ENCODE measurements at places on chromosomes 6 and 20.

DNA sequence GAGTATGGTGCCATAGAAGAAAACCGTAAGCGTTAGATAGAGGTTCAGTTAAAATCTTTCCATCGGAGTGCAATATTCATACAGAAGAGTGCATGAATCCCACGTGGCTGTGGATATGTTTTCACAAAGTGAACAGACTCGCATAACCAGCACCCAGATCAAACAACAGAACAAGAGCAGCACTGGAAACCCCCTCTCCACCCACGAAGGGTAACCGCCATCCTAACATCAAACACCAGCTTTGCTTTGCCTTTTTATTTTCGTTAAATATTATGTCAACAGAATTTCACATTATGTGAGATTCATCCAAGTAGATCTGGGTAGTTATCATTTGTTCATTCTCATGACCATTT is 4.7 kb downstream of the GTSF1L start:
- DNase-seq, result no peak

- no peak for DNase-seq
Measured at GRCh38 chr6:84052204-84052882, 18.8 kb downstream of the MRAP2 start.

DNA sequence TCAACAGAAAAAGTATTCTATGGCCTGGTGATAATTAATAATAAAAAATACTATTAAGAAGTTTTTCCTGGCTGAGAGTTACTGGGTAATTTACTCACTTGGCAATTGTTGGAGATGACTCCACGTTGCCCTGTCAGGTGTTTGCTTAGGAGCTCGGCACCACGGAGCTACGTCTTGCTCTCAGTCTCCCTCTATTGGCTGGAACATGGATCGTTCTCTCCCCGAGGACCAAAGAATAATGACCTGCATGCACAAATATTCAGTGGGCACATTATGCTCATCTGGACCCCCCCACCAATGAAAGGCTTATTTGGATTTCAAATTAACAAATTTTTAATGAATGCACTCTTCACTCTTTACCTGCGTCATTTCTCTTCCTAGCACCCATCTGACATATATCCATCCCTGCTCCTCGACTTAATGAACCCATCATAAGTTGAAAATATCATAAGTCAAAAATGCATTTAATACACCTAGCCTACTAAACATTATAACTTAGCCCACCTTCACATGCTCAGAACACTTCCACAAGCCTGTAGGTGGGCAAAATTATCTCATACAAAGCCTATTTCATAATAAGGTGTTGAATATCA is 71.0 kb upstream of the CD83 start:
- peak; percentile 66 for DNase-seq

DNA sequence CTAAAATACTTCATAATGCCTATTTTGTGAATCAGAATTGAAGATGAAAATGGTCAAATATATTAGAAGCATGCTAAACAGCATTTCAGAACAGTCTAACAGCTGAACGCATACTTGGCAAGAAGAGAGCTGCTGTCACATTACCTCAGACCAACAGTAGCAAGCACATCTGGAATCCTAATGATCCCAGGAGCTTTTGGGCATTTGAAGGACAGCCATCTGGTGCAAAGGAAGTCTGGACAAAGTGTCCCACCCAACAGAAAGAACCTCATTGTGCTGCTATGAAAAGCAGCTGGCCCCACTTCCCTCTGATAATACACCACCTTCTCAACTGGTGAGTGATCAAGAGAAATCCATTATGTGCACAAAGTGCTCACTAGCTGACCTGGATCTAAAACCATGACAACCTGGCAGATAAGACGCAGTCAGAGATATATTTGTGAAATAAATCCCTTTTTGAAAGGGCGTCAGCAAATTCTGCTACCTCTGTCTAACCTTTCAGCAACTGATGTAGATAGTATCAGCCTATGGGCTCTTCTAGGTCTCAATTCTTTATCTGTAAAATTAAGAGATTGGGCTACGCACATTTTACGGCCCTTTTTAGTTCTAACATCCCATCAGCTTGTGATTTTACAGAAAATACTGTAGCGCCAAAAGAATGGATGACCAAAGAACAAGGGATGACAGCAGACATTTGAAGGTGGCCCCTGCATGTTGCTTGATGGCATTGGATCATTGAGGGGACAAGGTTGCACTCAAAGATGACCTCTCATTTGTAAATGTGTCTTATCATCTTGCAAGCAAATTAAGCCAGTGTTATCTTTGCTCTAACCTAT is 78.7 kb downstream of the SGK1 start:
- no peak for DNase-seq

GRCh38 chr20:14259689-14260088 is 77.7 kb downstream of the FLRT3 start:
- DNase-seq, result no peak

DNA sequence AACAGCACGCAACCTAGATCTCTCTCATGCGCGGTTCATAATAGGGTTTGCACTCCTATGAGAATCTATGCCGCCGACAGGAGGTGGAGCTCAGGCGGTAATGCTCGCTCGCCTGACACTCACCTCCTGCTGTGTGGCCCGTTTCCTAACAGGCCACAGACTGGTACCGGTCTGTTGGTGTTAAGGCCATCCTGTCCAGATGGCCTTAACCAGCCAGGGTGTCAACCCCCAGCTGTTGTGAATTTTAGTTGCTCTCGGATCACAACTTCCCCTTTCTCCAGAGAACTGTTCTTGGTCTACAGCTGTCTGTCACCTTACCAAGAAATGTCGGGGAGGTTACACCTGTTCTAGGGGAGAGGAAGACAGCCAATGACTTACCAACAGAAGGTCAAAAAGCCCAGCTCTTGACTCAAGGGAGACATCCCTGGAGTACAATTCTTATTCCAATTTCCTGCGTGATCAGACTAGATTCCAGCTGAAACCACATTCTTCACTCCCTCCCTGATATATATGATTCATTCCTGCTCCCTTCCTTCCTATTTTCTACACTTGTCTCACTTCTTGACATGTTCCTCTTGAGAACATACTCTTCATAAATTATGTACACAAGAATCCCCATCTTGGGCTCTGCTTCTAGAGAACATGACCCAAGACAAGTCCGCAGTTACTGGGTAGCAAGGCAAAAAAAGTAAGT is 23.1 kb upstream of the DNAAF9 start:
- peak; percentile 63 for DNase-seq

DNA sequence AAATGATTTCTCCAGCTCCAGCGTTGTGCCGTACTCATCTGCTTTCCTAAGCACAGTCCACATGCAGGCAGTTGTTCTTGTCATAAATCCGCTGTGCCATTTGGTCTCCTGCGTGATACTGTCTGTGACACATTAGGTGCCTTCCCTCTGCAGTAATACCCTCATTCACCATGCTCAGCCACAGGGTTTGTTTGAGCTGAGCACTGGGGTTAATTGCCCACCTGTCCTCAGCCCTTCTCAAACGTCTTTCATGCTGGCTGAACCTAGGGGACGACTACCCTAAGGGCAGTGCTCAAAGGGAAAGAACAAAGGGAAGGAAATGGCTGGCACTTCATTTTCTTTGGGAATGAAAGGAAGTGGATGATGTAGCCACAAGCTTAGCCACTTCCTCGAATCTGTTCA is 64.2 kb upstream of the MYLIP start:
- DNase-seq, result no peak

GRCh38 chr6:46626228-46626909 is 26.2 kb downstream of the CYP39A1 start:
- peak; percentile 25 for DNase-seq

- no peak for DNase-seq
Measured at GRCh38 chr20:60581606-60582115, 623.4 kb downstream of the CDH26 start.

GRCh38 chr6:44270526-44271405 is 516 bp downstream of the TMEM151B start:
- DNase-seq, result no peak

DNA sequence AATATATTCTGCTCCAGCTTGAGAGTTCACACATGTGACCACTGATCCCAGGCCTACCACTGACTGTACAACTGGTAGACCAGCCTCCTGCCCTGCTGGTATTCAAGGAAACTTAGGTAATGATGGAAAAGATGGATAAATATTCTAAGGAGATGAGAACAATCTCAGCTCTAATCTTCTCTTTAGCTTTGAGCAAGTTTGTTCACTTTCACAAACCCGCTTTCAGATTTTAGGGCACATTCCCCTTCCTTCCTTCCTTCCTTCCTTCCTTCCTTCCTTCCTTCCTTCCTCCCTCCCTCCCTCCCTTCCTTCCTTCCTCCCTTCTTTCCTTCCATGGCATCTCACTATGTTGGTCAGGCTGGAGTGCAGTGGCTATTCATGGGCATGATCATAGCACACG is 88.2 kb upstream of the PHACTR1 start:
- DNase-seq, result no peak

- no peak for DNase-seq
Measured at GRCh38 chr6:135994857-135995544, 143.5 kb downstream of the PDE7B start.

DNA sequence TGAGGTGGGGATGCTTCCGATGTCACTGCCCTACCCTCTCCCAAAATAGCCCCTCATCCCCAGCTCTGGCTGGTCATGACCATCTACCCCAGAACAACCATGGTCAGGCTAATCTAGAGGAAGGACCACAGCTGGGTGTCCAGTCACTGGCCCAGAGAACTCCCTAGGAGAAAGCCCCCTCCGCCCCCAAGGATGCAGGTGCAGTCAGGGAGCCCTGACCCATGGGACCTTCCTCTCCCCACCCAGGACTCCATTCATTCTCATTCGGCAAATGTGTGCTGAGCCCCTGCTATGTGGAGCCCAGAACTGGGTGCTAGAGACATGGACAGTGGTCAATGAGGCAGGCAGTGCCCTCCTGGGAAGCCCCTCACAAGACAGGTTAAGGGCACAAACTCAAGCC is 60.5 kb downstream of the JPH2 start:
- no peak for DNase-seq

DNA sequence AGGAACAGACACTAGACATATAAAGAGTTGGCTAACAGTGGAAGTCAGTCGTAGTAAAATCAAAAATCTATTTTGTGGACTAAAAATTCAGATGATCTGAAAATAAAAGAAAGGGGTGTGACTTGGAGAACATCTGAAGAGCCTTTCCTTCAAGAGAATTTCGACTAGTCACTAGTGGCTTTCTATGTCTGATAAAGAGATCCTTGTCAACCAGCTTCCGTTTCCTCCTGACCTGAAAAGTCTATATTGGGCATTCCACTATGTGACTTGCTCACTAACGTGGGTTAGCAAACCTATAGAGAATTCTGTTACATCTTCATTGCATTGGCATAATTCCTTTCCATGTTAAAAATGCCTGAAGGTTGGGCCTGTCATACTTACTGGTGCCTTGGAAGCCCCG is 25.9 kb downstream of the TRAF3IP2 start:
- DNase-seq, result no peak

- DNase-seq, result no peak
Measured at GRCh38 chr6:141846639-141847038, 286.1 kb upstream of the GJE1 start.

GRCh38 chr6:109240370-109241084 is 141.7 kb downstream of the CD164 start:
- DNase-seq, result no peak

GRCh38 chr20:48995589-48995988 is 50.5 kb upstream of the CSE1L start:
- DNase-seq, result no peak

- DNase-seq, result no peak
Measured at GRCh38 chr20:51093240-51093763, 70.4 kb upstream of the KCNG1 start.

- DNase-seq, result no peak
Measured at GRCh38 chr20:20712004-20712473, 405 bp downstream of the RALGAPA2 start.

- DNase-seq, result no peak
Measured at GRCh38 chr20:10329387-10330005, 104.5 kb downstream of the MKKS start.

- DNase-seq, result no peak
Measured at GRCh38 chr6:37960139-37960935, 140.8 kb downstream of the ZFAND3 start.

GRCh38 chr6:100493206-100493888 is 28.6 kb upstream of the SIM1 start:
- DNase-seq, result no peak

DNA sequence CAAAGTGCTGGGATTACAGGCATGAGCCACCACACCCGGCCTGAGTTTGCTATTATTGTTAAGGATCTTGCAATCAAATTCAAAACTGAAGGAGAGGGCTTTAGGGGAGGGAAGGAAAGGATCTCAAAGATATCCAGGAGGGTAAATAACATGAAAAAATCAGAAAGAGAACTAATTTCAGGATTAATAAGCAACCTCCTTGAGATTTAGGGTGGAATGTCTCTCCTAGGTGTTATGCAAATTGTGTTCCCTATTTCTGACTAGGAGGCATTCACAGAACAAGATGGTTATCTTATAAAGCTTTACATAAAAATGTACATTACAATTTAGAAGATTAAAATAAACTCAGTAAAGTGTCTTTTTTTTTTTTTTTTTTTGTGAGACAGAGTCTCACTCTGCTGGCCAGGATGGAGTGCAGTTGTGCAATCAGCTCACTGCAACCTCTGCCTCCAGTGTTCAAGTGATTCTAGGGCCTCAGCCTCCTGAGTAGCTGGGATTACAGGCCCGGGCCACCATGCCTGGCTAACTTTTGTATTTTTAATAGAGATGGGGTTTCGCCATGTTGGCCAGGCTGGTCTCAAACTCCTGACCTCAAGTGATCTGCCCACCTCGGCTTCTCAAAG is 92.0 kb upstream of the BEND3 start:
- no peak for DNase-seq

DNA sequence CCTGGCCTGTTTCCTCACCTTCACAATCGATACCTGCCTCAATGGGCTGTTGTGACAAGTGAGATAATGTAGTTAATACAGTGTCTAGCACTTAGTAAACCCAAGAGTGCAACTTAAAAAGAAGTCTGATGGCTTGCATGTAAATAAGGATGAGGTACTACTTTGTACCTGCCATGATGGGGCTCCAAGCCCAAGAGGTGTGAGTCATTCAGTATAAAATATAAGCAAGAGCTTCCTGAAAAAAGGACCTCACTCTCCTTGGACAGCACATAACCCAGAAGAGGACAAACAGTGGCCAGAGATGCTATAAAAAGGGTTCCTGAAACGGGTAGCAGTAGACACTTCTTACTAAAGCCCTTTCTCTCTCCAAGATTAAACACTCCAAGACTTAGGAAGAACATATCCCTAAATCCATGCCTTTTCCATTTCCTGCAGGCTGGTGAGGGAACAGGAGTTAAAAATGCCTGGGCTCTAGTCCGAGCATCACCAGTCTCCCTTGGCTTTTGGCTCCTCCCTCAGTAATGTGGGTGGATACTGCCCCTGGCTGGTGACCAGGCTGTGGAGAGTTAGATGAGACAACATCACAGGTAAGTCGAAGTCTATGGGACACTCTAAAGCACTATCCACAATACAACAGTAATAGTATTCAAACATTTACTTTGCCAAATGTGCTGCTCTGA is 4.3 kb downstream of the UBE2V1 start:
- DNase-seq, result no peak
